ENCODE measurements at places on chromosomes 3 and 15. TPM values are rescaled to one million over a fixed set of nuclear protein-coding genes. Genes with fewer than 3 reads are reported as not detected.

DNA sequence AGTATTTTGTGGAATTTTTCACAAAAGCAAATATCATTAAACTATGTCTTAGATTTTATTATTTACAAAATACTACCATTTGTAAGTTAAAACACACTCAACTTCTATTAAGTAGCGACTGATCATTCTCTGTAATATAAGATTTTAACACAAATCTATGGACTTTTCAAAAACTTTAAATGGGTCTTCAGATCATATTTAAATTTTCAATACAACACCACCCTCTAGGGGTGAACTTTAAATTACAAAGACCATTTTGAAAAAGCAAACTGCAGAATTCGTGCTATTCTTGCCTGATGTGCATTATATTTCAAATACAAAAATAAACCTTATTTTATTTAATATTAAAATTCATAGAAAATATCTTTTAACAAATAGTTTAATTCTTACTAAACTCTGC, 8.2 kb upstream of the VGLL4 start:
- H3K4me1 ChIP-seq: peaks cover 3% of the 10 kb centered on the region
- H3K27me3 ChIP-seq: peaks cover 4% of the 10 kb centered on the region
- no peak overlapping the region for H3K27ac ChIP-seq
- H3K36me3 ChIP-seq: no peaks in the 10 kb centered on the region

DNA sequence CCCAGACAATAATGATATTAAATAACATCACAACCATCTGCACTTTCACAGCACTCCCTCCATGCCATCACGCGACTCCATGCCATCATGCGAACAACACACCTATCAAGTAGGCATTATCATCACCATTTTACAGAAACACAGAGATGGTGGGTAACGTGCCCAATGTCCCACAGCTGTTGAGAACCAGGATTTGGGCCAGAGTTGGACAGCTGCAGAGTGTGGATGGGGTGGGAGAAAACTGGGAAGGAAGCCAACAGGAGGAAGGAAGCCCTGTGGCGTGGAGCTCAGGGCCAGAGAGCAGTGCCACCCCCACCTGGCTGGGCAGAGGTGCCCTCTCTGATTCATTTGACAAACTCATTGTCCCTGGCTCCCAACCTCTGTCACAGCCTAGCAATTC, 29.0 kb downstream of the RBPMS2 start:
- H3K4me3 ChIP-seq: no peak overlapping the region
- no peaks in the 10 kb centered on the region for H3K36me3 ChIP-seq
- DNase-seq: no peak
- no peaks in the 10 kb centered on the region for H3K4me1 ChIP-seq
- peaks cover 9% of the 10 kb centered on the region for H3K27me3 ChIP-seq

Gene SLC22A13
- 0.37 TPM for total RNA-seq

DNA sequence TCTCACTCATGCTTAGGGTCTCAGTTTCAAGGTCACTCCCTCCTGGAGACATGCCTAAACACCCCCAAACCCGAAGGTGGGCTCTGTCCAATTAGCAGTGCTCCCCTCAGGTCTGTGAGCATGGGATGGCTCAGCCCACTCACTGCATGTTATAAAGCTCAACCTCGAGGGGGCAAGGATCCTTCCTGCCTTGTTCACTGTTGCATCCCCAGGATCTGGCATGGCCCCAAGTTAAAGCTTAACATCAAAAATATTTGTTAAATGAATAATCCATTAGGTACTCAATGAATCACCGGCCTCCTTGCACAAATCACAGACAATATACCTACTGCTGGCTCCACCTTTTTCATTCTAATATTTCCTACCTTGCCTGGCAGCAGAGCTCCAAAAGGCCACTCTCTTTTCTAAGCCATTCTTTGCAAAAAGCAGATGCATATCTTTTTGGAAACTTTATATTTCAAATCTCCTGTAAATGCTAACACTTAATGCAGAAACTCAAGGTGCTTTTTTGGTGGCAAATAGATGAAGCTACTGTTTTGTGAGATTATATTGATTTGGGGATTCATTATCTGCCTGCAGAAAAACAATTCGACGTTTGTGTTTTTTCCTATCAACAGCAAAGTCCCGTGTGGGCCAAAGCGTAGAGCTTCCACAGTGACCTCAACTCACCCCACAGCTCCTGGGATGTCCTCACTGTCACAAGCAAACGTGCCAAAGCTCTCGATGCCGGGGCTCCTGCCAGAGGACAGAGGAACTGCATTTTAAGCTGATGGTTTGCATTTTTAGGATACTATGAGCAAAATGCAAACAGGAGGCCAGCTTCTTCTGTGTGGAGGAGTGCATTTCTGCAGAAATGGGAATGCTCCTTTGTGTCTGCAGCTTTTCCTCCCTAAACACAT, 35.4 kb downstream of the PCOLCE2 start:
- DNase-seq: no peak
- H3K36me3 ChIP-seq: no peaks in the 10 kb centered on the region
- H3K27me3 ChIP-seq: peaks cover 4% of the 10 kb centered on the region

GRCh38 chr15:83837945-83838571, 184.1 kb downstream of the ADAMTSL3 start:
- no peak for DNase-seq
- H3K27ac ChIP-seq: no peak overlapping the region
- no peaks in the 10 kb centered on the region for H3K4me1 ChIP-seq
- no peak overlapping the region for H3K4me3 ChIP-seq
- no peaks in the 10 kb centered on the region for H3K36me3 ChIP-seq

Gene EIF2A
- total RNA-seq: 91.2 TPM

Gene ECE2
- total RNA-seq: not detected

- DNase-seq: peak; percentile 19
- H3K27ac ChIP-seq: no peak overlapping the region
- H3K4me1 ChIP-seq: no peaks in the 10 kb centered on the region
- H3K36me3 ChIP-seq: peaks cover 24% of the 10 kb centered on the region
- H3K4me3 ChIP-seq: no peak overlapping the region
Observed at GRCh38 chr3:41893977-41894376, 67.9 kb downstream of the ULK4 start.

- peaks cover 15% of the 10 kb centered on the region for H3K36me3 ChIP-seq
- DNase-seq: no peak
- H3K27me3 ChIP-seq: no peaks in the 10 kb centered on the region
- peak overlapping the region; percentile 28 for H3K4me3 ChIP-seq
- peak overlapping the region; percentile 72 for H3K27ac ChIP-seq
Observed at GRCh38 chr3:53252096-53252946, 3.5 kb downstream of the TKT start.

Gene A4GNT
- not detected for total RNA-seq

Gene PPP1R14D
- not detected for total RNA-seq

GRCh38 chr3:27728195-27729087, 6.3 kb upstream of the EOMES start:
- no peak for DNase-seq
- peaks cover under 1% of the 10 kb centered on the region for H3K36me3 ChIP-seq

- no peak for DNase-seq
- H3K27me3 ChIP-seq: no peaks in the 10 kb centered on the region
- peaks cover 37% of the 10 kb centered on the region for H3K36me3 ChIP-seq
- peaks cover 28% of the 10 kb centered on the region for H3K4me1 ChIP-seq
Observed at GRCh38 chr15:85576392-85576791, 196.0 kb downstream of the AKAP13 start.

DNA sequence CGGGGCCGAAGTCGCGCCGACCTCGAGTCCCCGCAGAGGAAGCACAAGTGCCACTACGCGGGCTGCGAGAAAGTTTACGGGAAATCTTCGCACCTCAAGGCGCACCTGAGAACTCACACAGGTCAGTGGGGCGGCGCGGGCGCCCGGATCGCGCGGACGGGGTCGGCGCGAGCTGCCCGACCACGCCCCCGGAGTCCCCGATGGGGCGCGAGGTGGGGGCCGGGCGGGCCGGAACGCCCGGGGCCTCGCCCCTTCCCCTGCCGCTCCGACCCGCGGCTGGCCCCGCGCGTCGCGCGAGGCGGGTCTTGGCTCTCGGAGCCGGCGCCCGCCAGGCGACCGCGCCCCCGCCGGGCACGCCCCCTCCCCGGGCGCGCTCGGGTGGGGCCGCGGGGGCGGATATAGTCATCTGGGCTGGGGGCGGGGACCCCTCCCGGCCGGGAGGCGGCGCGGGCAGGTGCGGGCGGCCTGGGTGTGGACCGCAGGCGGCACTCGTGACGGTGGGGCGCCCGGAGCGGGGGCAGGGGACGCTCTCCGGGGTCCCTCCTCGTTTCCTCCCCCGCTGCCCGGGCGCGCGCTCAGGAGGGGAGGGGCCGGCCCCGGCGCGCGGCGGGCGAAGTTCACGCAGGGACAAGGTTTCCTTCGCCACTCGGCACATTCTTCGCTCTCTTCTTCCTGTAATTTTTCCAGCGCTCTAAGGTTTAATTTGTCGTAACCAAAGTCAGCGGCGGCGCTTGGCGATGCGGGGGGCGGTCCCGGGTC, 1.2 kb downstream of the KLF13 start:
- H3K4me1 ChIP-seq: peaks cover 57% of the 10 kb centered on the region
- peak; percentile 76 for DNase-seq
- H3K36me3 ChIP-seq: peaks cover 52% of the 10 kb centered on the region
- H3K27ac ChIP-seq: peak overlapping the region; percentile 93

- DNase-seq: no peak
- no peak overlapping the region for H3K4me3 ChIP-seq
- peaks cover 14% of the 10 kb centered on the region for H3K27me3 ChIP-seq
- no peak overlapping the region for H3K27ac ChIP-seq
- H3K36me3 ChIP-seq: no peaks in the 10 kb centered on the region
Observed at GRCh38 chr15:50854601-50855490, 53.6 kb upstream of the AP4E1 start.

GRCh38 chr3:154244644-154245043, 79.6 kb downstream of the DHX36 start:
- DNase-seq: no peak
- H3K4me1 ChIP-seq: no peaks in the 10 kb centered on the region
- H3K27ac ChIP-seq: no peak overlapping the region
- H3K27me3 ChIP-seq: no peaks in the 10 kb centered on the region
